ENCODE measurements at places on chromosomes 2 and 18.

- no peak for DNase-seq
Measured at GRCh38 chr2:24743924-24744323, 49.3 kb downstream of the PTRHD1 start.

DNA sequence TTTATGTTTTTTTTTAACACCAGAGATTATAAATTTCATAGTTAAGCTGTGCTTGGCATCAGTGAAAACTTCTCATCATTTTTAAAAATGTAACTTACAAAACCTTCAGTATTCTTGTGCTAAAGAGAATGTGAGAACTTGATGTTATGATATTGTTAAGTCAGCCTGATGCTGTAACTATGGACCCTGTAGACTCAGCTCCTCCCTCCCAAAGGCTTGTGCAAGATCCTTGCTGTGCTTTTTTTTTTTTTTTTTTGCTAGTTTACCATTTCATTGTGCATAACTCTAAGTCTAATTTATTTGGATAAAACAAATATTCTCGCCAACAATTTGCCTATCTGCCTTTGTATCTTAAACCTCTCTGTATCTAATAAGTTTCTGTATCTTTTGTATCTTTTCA lies 12.9 kb upstream of the TFPI start:
- DNase-seq = no peak

GRCh38 chr2:121200419-121201315 lies 84.3 kb downstream of the TFCP2L1 start:
- DNase-seq = no peak

- peak; percentile 51 for DNase-seq
Measured at GRCh38 chr2:164061129-164061746, 325.4 kb upstream of the FIGN start.

GRCh38 chr18:35817604-35818352 lies 154.7 kb upstream of the RMP24 start:
- DNase-seq = no peak

DNA sequence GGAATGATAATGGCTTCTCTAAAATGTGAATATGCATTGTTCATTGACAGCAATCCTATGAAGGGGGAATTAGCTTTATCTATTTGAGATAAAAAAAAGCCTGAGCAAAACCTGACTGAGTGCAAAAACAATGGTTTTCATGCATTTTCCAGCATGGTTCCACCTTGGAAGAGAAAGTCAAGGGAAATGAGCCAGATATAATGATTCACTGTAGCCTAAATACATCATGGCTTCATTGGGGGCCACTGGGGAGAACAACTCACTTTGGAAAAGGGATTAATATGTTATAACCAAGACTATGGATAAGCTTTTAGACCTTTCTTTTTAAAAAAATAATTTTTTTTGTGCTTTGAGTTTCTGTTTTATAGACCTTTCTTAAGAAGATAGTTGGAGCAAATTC lies 679.7 kb downstream of the NYAP2 start:
- no peak for DNase-seq

DNA sequence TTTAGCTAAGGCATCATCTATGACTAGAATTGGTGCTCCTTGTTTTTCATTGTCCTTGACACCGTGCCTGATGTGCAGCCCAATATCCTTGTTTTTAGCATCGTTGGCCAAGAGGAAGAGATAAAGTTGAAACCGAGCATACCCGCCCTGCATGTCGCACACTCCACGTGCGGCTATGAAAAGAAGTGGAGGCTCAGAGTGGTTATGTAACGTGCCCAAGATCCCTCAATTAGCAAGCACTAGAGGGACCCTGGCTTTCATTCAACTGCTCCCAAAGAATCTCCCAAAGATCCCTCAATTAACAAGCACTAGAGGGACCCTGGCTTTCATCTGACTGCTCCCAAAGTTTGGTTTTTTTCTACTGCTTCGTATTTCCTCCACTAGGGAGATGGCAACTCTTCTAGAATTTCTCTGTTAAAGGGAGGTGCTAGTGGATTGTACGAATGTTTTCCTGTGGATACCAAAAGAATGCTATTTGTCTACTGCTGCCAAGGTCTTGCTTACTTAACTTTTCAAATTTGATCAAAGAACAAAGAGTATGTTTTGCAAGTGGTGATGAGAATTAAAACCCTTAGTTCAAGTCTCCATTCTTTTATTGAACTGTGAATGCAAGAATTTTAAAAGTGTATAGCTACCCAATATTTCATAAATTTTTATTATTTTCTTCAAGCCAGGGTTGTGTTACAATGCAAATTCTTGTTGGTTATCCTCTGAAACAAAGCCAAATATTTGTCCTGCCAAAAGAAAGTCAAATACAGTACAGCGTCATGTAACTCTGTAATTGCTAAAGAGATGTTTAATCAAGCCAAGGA lies 92.1 kb downstream of the AOX1 start:
- no peak for DNase-seq

GRCh38 chr18:36665952-36666351 lies 162.8 kb downstream of the TPGS2 start:
- no peak for DNase-seq

DNA sequence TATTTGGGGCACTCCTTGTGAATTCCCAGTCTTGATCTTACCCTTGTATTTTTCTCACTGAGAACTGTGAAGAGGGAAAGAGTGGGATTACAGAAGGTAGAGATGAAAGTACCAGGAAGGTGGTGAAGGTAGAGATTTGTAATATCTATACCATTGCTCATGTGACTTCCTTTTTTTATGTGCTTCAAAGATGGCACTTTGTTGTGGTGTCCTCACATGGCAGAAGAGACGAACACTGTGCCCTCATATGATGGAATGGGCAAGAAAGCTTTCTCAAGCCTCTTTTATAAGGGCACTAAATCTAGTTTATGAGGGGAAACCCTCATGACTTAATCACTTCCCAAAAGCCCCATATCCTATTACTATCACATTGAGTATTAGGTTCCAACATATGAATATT lies 28.9 kb upstream of the PPM1B start:
- no peak for DNase-seq

- DNase-seq = no peak
Measured at GRCh38 chr18:61821748-61822147, 71.1 kb downstream of the RNF152 start.

DNA sequence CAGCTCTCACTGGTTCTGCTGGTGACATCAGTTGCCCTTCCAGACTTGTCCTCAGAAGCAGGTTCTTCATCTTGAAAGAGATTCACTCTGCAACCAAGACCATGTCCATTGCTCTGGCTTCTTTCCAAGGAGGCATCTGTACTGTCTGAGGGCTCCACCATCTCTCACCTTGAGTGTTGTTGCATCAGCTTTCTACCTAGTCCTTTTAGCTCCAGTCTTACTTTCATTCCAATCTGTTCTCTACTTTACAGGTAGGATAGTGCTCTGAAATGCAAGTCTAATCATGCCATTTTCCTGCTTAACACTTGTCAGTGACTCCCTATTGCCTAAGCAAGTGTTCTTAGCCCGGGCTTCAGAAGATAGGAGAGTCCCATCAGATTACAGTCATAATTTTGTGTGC lies 117.7 kb downstream of the EN1 start:
- no peak for DNase-seq

DNA sequence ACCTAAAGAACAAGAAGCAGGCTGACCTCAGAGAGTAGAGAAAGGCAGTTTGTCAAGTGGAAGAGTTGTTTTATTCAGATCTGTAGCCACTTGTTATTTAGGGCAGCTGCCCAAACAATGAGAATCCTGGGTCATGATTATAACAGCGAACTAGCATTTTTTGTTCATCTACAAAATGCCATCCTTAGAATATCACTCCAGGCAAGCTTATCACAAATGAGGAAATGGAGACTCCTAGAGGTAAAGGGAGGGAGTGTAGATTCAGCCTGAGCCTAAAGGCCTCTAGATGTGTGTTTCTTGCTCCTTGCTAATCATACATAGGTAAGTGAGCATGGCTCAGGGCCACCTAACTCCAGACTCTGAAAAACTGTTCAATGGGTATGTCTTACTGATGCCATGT lies 126.1 kb downstream of the HNMT start:
- DNase-seq = peak; percentile 50

DNA sequence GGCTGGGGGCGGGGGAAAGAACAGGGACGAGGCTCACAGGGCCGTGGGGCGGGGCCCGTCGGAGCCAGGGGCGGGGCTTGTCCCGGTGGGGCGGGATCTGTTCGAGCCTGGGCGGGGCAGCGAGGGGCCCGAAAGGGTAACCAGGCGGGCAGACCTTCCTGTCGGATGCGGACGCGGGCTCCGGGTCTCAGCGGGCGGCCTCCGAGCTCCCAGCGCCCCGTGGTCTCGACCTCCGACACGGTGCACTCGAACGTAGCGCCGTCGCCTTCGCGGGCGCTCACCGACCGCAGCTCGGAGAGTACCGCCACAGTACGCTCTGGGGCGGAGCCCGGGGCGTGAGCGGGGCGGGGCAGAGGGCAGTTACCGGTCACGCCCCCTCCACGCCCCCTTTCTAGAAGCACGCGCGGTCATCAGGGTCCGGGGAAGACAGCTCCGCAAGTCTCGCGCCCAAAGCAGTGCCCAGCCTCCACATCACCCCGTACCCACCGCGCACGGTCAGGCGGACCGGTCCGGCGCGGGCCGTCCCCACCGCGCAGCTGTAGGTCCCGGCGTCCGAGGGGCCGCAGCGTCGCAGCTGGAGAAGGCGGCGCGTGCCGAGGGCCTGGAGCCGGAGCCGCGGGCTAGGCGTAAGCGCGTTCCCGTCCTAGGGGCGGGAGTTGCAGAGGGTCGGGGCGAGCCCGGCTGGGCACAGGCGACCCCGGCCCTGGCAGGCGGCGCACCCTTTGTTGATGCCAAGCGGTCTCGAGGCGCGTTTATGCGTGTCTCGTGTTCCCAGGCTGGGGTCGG lies 8.7 kb downstream of the TMEM198 start:
- DNase-seq = peak; percentile 76
